Stimulated activated CD4-positive, alpha-beta T cell treated with anti-CD3 and anti-CD28 coated beads, Interleukin-15, amount 100 ng/mL, for 24 hours (primary cell): ENCODE measurements at places on chromosomes 5 and 9.

DNA sequence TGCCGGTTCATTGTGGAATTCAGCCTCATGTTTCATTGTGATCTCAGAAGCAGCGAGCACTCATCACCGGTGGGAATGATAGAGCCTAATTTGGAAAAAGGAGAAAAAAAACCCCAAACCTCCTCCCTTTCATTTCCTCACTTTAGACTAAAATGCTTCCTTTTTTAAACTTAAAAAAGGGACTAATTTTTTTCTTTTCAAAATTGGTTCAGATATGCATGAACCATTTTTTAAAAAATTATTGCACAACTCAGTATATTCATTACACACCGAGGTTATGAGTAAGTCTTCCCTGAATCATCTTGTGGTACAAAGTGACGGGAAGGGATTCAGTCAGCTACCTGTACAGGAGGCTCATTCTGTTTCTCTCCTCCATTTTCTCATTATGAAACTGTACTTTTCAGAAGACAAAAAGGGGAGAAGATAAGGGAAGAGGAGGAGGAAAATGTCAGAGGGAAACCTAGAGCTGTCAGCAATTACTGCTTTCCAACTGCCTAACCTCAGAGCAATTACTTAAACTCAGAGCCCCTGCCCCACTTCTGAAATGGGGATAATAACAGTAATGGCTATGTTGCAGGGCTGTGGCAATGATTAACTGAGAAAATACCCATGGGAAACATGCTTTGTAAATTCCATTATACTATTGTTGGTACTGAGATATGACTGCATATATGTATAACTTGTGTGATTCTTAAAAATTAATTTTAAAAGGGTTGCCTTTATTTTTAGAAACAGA lies 24.0 kb downstream of the GALNT10 start:
- no peak for DNase-seq

DNA sequence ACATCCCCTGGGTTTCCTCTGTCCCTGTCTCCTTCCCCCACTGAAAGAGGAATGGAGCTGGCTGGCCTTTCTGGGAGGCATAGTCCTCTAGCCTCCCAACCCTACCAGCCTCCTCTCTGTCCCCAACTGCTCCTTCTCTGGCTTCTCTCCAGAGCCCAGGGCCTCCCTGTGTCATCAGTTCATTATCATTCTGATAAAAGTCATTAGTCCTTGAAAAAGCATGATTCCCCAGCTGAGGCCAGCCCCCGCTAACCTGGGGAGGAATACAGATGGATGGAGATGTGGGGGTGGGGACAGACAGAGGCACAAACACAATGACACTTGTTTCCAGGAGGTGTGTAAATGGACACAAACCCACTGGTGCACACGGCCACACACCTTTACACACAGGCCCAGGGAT lies 73.6 kb upstream of the HSPA9 start:
- DNase-seq, result no peak

DNA sequence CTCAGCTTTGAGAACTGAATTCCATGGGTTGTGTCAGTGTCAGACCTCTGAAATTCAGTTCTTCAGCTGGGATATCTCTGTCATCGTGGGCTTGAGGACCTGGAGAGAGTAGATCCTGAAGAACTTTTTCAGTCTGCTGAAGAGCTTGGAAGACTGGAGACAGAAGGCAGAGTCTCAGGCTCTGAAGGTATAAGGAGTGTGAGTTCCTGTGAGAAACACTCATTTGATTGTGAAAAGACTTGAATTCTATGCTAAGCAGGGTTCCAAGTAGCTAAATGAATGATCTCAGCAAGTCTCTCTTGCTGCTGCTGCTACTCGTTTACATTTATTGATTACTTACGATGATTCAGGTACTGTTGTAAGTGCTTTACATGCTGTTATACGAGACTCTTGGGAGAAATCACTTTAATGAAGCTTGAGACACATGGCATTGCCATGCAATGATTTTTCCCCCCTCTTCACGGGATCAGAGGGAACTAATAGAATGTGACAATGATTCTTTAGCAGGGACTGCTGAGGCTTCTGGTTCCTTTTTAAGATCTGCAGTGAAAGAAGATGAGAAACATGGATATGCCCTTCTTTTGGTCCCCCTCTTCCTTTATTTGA lies 63.8 kb downstream of the PTTG1 start:
- DNase-seq, result no peak

- no peak for DNase-seq
Observed at GRCh38 chr5:128665747-128666355, 127.8 kb upstream of the FBN2 start.

DNA sequence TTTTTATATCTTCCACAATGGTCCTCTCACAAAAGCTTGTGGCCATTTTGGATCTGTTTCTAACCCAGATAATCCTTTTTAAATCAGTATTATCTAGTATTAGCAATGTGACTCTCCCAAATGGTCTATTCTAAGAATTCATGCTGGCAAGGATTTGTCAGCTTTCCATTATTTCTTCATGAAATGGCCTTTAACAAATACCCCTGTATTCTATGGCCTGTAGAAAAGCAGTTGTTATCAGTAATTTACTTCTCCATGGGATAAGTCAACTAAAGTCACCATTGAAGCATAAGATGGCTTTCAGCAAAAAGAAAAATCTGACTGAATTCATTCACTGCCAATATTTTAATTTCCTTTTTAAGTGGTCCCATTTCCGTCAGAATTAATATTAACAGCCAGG lies 346.4 kb upstream of the FAM174A start:
- no peak for DNase-seq

DNA sequence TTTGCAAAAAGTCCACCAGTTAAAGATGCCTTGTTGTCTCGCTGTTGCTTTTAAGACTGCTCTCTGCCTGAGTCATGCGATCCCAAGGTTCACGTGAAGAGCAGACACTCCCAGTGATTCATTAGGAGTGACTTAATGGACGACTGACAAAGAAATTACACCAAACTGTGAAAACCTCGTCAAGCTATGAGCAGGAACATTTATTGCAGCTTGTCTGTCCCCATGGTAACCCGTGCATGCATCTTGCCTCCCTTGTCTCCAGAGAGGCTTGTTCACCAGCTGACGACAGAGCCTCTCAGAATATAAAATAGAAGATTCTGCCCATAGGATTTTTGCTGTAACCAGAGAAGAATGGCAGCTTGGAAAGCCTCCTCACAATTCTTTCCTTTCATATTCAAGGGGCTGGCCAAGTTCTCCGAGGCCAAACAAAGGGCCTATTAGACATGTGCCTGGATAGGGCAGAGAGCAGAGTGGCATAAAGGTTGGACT lies 352.7 kb downstream of the SPOCK1 start:
- no peak for DNase-seq

DNA sequence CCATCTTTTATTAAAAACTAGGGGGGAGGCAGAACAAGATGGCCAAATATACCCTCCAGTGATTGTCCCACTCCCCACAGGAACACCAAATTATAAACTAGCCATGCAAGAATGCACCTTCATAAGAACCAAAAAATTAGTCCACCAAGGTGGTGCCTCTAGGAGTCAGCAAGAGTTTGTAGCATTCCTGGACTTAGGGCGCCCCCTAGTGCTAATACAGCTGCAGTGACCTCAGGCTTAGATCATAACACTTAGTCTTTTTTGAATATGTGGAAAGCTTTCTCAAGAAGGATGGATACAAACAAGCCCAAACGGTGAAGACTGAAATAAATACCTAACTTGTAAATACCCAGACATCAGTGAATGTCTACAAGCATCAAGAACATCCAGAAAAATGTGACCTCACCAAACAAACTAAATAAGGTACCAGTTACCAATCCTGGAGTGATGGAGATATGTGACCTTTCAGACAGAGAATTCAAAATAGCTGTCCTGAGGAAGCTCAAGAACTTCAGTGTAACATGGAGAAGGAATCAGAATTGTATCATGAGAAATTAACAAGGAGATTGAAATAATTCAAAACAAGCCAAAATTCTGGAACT lies 19.3 kb downstream of the PPIP5K2 start:
- peak; percentile 82 for DNase-seq

DNA sequence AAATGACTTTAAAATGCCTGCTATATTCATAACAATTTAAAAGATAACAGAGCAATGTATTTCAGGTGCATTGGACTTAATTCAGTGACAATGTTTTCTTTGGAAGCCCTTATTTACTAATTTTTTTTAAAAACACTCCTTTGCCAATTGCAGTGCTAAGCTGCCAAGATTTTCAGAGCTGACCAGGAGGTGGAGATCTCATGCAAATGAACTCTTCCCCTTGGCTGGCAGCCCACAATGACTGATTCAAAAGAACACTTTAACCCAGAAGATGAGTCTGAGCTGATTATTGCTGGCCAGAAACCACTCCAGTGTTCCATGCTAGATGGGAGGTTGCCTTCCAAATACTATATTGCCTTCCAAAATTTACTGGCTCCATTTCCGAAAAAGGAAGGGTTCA lies 128.3 kb upstream of the CCNH start:
- DNase-seq, result no peak

- DNase-seq, result no peak
Observed at GRCh38 chr9:131050831-131051230, 41.9 kb downstream of the LAMC3 start.

DNA sequence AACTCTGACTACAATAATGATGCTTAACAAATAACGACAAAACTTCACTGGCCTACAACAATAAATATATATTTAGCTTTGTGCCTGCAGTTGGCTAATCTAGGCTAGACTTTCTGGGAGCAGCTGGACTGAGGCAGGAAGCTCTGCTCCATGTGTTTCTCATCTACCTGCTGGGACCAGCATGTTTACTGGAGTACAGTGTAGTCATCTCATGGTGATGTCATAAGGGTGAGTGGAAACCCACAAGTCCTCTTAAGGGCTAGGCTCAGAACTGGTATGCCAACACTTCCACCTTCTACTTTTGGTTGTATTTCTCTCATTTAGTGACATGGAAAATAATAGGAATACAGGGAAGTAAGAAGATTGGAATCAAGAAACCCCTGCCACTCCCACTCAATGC lies 85.7 kb upstream of the NIPBL start:
- DNase-seq, result no peak

- no peak for DNase-seq
Observed at GRCh38 chr9:75588808-75589207, 301.7 kb upstream of the PCSK5 start.

GRCh38 chr5:84590629-84591028 lies 205.9 kb upstream of the EDIL3 start:
- no peak for DNase-seq

GRCh38 chr5:5929291-5930020 lies 448.9 kb downstream of the MED10 start:
- no peak for DNase-seq

GRCh38 chr5:103849934-103850333 lies 287.3 kb upstream of the NUDT12 start:
- no peak for DNase-seq

GRCh38 chr5:27472000-27472763 lies 433.8 kb upstream of the CDH9 start:
- DNase-seq, result no peak

DNA sequence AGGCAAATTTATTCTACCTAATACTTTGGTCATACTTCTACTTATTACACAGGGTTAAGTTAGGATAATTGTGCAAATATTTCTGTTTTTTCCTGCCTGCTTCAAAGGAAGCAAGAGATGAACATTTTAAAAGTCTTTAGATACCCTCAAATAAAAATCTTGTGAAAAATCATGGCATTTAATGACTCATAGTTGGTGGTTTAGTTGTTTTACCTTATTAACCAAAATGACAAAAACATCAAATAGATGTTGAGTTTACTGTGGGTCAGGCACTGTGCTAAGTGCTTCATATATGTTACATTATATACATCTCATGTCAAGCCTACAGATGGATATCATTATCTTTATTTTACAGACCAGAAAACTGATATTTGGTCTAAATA lies 54.4 kb downstream of the ZNF474 start:
- no peak for DNase-seq

GRCh38 chr5:172816925-172817562 lies 17.0 kb upstream of the ERGIC1 start:
- DNase-seq, result peak; percentile 23

- no peak for DNase-seq
Observed at GRCh38 chr9:72786948-72787347, 165.9 kb downstream of the ALDH1A1 start.

GRCh38 chr5:62283005-62283404 lies 23.0 kb upstream of the KIF2A start:
- DNase-seq, result no peak

DNA sequence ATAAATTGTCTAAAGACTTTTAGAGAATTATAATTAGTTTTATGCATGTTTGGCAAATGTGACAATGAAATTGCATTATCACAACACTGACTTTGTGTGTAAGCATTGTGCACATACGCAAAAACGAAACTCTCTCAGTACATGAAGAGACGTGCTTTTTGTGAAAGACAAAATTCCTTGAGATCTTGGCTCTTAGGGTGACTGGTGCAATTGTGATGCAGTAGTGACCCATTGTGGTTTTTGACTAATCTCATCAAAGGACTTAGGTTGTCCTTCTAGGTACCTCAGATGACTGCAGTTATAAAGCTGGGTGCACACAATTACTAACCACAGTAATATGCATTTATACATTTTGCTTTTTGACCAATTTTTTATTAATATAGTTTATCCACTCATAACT lies 25.3 kb upstream of the TYRP1 start:
- no peak for DNase-seq

- no peak for DNase-seq
Observed at GRCh38 chr9:113542741-113543140, 79.2 kb downstream of the RGS3 start.

DNA sequence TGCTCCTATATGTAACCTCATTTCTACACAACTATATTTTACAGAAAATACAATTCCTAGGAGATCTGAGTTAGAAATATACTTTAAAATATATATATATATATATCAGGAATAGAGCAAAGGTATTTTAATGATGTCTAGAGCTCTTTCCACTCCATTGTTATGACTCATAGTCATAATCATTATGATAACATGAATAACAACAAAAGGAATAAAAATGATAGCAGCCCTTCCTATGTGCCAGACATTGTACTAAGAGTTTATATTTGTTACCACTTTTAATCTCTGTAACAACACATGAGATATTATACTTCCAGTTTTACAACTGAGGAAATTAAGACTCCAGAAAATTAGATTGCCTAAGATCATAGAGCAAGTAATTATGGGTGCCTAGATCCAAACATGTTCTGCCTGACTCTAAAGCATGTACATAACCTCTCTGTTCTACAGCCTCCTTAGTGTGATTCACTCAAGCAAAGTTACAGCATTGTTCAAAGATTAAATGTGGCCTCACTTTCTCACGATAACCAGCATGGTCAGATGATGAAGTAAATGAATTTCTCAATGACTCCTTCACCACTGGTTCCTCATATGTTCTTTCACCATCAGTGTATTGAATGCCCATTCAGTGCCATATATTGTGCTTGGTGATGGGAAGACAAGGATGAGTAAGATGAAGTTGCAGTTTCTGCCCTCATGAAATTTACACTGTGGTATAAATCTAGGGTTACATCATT lies 452.1 kb downstream of the EFNA5 start:
- DNase-seq, result no peak

- no peak for DNase-seq
Observed at GRCh38 chr5:131630208-131630962, 4.6 kb downstream of the RAPGEF6 start.

- DNase-seq, result no peak
Observed at GRCh38 chr9:129841071-129841470, 5.8 kb downstream of the USP20 start.

GRCh38 chr5:163439092-163439425 lies 1.7 kb downstream of the CCNG1 start:
- DNase-seq, result no peak
